Sigmoid colon (tissue), 7 donors: ENCODE measurements at places on chromosomes 1 and 21. TPM values are rescaled to one million over a fixed set of nuclear protein-coding genes. Genes with fewer than 3 reads are reported as not detected.

DNA sequence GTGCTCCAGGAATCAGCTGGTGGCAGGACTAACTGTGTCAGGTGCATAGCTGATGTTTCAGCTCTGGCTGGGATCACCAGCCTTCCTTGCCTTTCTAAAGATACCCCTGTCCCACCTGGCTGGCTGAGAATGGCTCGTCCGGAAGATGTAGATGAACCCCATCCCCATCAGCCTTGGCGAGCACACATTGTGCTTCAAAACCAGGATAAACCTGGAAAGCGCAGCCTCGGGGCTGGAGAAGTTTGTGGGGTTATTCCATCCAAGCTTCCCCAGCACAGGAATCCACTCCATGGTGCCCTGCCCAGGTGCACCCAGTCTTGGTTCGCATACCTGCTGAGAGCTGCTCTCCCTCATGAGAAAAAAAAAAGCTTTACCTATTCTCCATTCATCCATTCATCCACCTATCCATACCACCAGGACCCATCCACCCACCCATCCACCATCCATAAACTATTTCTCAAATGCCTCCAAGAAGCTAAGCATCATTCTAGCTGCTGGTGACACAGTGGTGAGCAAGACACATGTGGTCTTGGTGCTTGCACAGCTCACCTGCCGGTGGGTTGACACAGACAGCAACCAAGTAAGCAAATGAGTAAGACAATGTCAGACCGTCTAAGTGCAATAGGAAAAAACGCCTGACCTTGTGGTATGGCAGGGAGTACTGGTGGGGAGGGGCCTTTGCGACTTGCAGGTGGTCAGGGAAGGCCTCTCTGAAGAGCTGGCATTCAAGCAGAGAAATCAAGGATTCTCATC, 94.0 kb downstream of the DMRTB1 start:
- DNase-seq: peak; percentile 32

GRCh38 chr1:32755098-32755809, 52.7 kb upstream of the SYNC start:
- DNase-seq: no peak

- no peak for DNase-seq
Observed at GRCh38 chr1:229856009-229856650, 210.9 kb upstream of the GALNT2 start.

DNA sequence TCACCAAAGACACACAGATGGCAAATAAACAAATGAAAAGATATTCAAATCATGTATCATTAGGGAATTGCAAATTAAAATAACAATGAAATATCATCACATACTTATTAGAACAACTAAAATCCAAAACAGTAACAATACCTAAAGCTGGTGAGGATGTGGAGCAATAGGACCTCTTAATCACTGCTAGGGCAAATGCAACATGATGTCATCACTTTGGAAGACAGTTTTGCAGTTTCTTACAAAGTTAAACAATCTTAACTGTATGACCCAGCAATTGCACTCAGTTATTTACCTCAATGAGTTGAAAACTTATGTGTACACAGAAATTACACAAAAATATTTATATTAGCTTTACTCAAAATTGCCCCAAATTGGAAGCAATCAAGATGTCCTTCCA, 47.3 kb downstream of the SELENOF start:
- no peak for DNase-seq

The WNT4 gene
- 0.28 TPM for total RNA-seq
